ENCODE measurements at places on chromosomes 5 and 9.
A peak's percentile ranks its signal among the peaks of the same experiment; 100 is the strongest.

DNA sequence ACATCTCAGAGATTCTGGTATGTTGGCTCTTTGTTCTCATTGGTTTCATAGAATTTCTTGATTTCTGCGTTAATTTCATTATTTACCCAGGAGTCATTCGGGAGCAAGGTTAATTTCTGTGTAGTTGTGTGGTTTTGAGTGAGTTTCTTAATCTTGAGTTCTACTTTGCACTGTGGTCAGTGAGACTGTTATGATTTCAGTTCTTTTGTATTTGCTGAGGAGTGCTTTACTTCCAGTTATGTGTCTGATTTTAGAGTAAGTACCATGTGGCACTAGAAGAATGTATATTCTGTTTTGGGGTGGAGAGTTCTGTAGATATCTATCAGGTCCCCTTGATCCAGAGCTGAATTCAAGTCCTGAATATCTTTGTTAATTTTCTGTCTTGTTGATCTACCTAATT, 12.2 kb downstream of the RANBP17 start:
- DNase-seq = no peak

DNA sequence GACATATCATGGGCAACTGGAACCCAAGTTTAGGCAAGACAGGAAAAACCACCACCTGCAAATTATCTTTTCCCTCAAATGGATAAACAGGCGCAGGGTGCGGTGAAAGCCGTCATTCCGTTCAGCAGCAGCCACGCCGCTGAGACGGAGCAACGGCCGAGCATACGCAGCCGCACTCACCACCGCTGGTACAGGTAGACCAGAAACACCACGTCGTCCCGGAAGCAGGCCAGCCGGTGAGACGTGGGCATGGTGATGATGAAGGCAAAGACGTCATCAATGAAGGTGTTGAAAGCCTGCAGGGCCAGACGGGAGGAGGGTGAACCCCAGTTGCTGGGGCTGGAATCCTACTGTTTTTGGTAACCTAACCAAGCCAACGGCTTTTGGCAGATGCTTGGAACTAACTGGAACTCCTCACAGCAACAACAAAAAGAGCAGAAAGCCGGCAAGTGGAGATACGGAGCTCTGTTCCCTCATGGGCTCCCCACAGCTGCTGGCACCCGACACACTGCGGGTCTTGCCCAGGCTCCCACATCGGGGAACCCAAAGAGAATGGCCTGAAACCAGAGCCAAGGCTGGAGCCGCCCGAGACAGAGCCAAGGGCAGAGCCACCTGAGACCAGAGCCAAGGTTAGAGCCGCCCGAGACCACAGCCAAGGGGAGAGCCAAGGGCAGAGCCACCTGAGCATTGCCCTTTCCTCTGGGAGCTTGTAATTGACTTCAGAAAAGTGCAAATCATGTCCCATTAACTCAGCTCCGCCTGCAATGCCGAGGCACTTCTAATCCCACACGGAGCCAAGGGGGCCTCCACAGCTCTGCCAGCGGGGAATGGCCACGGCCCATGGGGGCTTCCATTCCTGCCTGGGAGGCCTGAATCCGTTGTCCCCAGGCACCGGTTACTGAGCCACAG, 24.2 kb downstream of the CLPTM1L start:
- DNase-seq = no peak

DNA sequence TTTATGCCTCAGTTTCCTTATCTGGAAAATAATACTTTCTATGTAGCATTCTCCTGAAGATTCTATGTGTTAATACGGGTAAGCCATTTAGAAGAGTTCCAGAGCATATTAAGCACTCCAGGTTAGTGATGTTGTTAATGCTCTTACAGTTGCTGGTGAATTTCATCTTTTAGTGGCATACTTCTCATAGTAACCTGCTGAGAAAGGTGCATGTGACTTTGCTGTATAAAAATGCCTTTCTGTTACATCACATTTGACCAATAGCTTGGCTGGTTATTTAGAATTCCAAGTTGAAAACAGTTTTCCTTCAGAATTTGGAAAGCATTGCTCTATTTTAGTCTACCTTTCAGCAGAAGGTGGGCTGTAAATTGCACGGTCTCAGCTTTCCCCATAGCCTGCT, 27.2 kb downstream of the GCNT1 start:
- DNase-seq = no peak

GRCh38 chr5:81786496-81786895, 35.6 kb upstream of the SSBP2 start:
- DNase-seq = no peak

- no peak for DNase-seq
Observed at GRCh38 chr5:133088064-133088463, 36.3 kb downstream of the HSPA4 start.

DNA sequence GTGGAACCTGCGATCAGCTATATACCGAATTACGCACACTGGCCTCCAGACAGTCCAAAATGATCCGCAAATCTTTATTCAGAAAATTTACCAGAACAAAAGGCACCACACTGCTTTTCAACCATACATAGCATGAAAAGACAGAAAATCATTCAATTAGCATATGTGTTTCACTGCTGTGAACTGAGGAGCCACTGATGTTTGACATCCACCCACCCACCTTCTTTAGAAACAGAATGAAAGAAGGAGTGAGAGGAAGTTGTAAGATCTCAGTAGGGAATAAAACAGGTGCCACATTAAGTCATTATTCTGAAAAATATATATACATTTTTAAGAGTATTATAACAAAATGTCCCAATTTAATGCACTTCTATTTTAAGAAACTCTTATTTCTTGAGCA, 156.8 kb downstream of the NFIB start:
- no peak for DNase-seq

- DNase-seq = no peak
Observed at GRCh38 chr5:159341145-159341544, 10.9 kb upstream of the IL12B start.

DNA sequence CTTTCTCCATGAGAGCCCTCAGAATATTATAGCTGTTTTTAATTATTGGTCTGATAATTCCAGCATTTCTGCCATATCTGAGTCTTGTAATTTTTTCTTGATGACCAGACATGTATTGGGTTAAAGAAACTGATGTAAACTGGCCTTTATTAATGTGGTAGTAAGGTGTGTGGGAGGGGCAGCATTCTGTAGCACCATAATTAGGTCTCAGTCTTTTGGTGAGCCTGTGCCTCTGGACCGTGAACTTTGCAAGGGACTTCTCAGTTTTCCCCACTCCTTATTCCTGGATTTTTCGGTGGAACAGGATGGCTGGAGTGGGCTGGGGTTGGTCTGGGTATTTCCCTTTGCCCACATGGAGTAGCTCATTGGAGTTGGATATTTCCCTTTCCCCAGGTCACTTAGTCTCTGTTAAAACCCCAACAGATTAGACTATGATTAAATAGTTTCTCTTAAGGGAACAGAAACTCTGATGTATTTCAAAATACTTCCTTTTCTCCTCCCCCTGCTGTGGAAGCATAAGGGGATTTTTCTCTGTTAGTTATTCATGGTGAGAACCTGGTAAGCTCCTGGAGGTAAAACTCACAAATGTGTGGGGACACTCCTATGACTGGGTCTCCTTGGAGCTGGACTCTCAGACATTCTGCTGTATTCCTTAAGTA, 52.4 kb downstream of the FSD1L start:
- DNase-seq = peak; percentile 19

GRCh38 chr9:86500667-86501435, 146.6 kb upstream of the TUT7 start:
- no peak for DNase-seq

- no peak for DNase-seq
Observed at GRCh38 chr9:32703635-32704034, 68.2 kb upstream of the TAF1L start.

- DNase-seq = no peak
Observed at GRCh38 chr5:73450672-73451223, 2.2 kb upstream of the FOXD1 start.

GRCh38 chr5:62579761-62580160, 1.1 kb downstream of the LRRC70 start:
- DNase-seq = no peak

DNA sequence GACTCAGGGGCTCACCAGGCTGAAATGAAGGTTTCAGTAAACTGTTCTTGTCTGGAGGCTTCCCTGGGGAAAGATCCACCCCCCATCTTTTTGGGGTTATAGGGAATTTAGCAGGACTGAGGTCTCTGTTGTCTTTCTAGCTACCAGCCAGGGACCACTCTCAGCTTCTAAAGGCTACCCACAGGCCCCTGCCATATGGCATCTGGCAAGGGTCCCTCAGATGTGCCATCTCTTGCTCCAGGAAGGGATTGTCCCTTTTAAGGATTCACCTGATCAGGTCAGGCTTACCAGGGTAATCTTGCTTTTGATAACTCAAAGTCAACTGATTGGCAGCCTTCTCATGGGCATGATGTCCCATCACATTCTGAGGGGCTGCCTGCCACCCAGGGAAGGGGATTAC, 65.0 kb downstream of the NSUN2 start:
- no peak for DNase-seq

- DNase-seq = no peak
Observed at GRCh38 chr9:133421615-133422542, at the start of gene ADAMTS13. Gene ADAMTS13 (plus strand): TSS chr9:133422367. CDS start chr9:133422444, 77 bp downstream.

- DNase-seq = no peak
Observed at GRCh38 chr9:120867676-120868338, 9.2 kb downstream of the PHF19 start.

DNA sequence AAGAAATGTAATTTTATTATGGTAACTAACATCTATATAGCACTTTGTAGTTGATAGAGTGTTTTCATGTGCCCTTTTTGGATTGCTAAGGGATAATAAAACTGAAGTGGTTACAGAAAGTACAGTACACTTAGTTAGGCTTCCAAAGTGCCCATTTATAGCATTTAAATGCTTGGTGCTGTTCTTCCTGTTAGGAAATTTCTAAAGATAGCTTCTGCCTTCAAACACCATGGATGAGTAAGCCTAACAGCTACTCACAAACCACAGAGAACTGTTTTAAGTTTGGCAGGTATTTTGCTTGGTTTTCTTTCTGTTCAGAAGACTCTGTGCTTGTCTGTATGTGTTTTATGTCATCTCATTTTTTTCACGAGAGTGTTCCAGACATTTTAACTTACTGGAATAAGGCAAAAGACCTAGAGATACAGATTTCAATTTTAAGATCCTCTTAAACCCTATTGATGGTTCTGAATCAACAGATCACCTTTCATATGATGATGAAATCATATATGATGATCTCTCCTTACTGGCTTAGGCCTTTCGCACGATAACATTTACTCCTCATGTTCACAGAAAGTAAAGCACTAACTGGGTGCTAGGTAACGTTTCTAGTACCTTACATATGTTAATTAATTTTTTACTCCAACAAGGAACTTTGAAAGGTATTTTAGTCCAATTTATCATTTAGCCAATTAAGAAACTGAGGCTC, 4.4 kb downstream of the RIMOC1 start:
- no peak for DNase-seq

- no peak for DNase-seq
Observed at GRCh38 chr9:93422977-93423616, 28.4 kb upstream of the FAM120A start.

DNA sequence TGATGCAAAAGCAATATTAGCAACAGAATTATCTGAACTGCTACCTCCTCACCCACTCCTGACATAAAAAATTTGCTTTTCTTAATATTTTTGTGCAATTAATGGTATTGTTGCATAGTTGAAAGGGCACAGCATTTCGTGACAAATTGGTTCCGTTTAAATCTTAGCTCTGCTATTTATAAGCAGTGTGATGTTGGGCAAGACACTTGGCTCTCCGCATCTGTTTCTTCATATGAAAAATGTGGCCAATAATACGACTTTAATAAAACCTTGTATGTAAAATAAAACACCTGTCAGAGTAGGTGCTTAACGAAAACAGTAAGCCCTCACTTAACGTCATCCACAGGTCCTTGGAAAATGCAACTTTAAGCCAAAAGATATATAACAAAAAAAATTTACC, 4.2 kb downstream of the TMEM167A start:
- no peak for DNase-seq

- no peak for DNase-seq
Observed at GRCh38 chr5:181086884-181087205, 44.1 kb downstream of the OR2V1 start.

GRCh38 chr9:114155995-114156656, 789 bp downstream of the COL27A1 start:
- DNase-seq = no peak

DNA sequence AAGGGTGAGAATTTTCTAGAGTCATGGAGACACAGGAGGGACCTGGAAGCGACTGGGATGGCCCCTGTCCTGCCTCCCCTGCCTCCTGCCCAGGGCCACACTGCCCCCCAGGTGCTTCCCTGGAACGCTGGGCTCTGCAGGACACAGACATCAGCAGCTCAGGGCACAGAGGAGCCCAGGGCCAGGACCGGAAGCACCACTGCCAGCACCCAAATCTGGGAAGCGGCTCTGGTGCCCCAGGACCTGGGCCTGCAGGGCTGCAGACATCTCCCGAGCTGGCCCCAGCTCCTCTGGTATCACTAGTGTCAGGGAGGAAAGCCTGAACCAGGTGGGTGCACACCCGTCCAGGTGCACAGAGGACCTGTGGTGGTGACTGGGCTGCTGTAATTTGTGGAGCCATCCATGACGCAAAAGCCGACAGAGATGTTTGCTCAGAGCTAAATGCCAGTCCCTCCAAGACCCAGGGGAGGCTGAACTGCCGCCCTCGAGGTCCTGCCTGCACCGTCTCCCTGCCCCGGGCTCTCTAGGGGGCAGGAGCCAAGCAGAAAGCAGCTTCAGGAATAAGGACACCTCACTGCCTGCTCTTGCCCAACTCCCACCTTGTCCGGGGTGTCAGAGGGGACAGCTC, 46.0 kb upstream of the SIMC1 start:
- DNase-seq = no peak

- no peak for DNase-seq
Observed at GRCh38 chr9:6495466-6495865, 82.5 kb downstream of the UHRF2 start.

GRCh38 chr5:154002093-154002492, 36.6 kb downstream of the FAM114A2 start:
- DNase-seq = no peak

DNA sequence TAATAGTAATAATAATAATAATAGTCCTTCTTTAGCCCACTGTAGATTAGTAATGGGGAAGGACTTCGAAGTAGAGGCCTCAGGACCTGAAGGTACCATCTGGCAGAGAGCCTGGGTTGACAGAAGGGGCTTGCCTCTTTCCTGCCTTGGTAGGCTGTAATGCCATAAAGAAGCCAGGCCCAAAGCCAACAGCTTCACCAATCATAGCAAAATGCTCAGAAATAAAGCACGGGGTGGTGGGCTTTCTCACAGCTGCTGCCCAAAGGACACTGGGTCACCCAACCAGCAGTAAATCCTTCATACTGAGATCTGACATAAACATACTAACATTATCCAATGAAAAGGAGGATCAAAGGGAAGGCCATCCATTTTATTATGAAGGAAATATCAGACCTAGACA, 70.7 kb downstream of the SUSD1 start:
- no peak for DNase-seq

GRCh38 chr5:39455645-39456044, 30.9 kb upstream of the DAB2 start:
- no peak for DNase-seq

DNA sequence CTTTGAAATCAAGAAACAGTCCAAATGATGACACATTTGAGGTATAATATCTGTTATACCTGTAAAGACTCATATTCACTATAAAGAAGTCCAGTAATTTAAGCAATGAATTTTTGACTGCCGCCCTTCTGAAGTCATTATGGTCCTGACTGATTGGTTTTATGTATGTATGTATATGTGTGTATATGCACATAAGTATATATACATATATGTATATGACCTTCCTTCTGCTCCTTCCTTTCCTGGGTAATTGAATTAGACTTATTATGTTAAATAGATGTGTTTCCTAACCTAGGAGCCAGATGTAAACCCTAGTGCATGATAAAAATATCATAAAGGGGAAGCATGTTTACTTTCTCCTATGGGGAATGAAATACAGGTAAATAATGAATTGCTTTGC, 343.1 kb upstream of the BRINP1 start:
- no peak for DNase-seq

GRCh38 chr5:56456002-56456401, 222.9 kb upstream of the ANKRD55 start:
- no peak for DNase-seq
